ENCODE measurements at places on chromosomes 7 and 10. TPM values are rescaled to one million over a fixed set of nuclear protein-coding genes. Genes with fewer than 3 reads are reported as not detected.

GRCh38 chr10:88186335-88186734 lies 322.9 kb downstream of the PTEN start:
- no peak overlapping the region for H3K4me3 ChIP-seq
- no peaks in the 10 kb centered on the region for H3K4me1 ChIP-seq
- no peak overlapping the region for H3K27ac ChIP-seq
- no peaks in the 10 kb centered on the region for H3K27me3 ChIP-seq
- peak; percentile 5 for DNase-seq
- H3K36me3 ChIP-seq = no peaks in the 10 kb centered on the region

Gene FBXO24
- total RNA-seq = 0.37 TPM

Gene OR2A12
- not detected for total RNA-seq

DNA sequence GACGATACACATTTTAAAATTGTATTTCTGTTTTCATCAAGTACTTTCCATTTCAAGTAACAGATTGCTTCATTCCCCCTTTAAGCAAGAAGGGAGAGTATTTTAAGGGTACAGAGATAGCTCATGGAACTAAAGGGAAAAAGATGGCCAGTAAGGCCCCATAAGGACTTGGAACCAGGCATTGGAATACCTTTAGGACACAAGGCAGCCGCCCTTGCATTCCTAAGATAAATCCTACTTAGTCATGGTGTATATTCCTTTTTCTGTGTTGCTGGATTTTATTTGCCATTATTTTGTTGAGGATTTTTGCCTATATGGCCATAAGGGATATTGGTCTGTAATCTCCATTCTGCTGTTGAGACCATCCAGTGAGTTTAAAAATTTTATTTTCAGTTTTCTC lies 49.2 kb downstream of the BTRC start:
- H3K27me3 ChIP-seq = no peaks in the 10 kb centered on the region
- peaks cover 15% of the 10 kb centered on the region for H3K36me3 ChIP-seq

DNA sequence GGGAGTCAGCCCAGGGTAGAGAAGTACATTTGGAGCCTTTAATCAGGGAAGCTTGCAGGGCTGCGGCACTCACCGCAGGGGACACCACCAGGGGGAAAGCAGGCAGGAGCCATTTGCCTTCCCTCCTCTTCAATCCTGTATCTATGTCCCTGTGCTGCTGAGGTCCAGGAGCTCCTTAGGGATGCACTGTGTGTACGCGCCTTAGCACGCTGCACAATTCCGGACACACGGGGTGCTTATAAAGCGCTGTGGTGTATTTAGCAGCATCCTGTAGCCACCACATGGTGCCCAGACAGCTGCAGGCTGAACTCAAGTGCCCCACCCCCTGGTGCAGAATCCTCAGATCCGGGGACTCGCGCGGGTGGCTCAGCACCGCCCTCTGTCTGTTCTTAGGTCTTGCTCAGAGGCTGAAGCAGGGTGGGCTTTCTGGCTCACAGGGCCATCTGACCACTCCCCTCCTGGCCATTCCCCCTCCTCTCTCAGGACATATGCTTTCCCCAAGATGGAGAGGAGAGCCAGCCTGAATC lies 421.4 kb downstream of the SDK1 start:
- no peaks in the 10 kb centered on the region for H3K36me3 ChIP-seq
- no peaks in the 10 kb centered on the region for H3K4me1 ChIP-seq
- H3K27ac ChIP-seq = no peak overlapping the region
- no peak overlapping the region for H3K4me3 ChIP-seq
- H3K27me3 ChIP-seq = no peaks in the 10 kb centered on the region

Gene MUC3A
- total RNA-seq = not detected

Measured in MCF 10A (cell line).